Cerebellar cortex (tissue), 1 donor: ENCODE measurements at places on chromosomes 13 and 19.

- no peak for DNase-seq
Observed at GRCh38 chr19:33458171-33458633, 63.4 kb downstream of the PEPD start.

DNA sequence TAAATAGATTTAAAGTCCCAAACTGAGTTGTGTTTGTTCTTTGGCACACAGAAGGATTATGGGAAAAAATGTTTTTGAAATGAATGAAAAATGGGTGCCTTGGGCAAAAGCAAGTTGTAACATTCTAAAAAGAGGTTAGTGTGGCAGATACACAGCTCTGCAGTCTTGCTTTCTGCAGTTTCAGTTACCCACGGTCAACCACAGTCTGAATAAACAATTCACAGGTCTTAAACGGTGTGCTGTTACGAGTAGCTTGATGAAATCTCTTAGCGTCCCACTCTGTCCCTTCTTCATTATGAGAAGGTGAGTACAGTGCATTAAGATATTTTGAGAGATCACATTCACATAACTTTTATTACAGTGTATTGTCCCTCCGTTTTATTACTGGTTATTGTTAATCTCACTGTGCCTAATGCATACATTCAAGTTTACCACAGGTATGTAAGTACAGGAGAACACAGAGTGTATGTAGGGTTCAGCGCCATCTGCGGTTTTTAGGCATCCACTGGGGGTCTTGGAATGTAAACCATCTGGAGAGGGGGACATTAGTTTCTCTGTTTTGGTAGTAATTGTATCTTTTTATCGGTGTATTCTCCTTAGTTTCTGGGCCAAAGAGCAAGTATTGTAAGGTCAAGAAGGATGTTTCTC lies 8.1 kb downstream of the FARP1 start:
- no peak for DNase-seq

DNA sequence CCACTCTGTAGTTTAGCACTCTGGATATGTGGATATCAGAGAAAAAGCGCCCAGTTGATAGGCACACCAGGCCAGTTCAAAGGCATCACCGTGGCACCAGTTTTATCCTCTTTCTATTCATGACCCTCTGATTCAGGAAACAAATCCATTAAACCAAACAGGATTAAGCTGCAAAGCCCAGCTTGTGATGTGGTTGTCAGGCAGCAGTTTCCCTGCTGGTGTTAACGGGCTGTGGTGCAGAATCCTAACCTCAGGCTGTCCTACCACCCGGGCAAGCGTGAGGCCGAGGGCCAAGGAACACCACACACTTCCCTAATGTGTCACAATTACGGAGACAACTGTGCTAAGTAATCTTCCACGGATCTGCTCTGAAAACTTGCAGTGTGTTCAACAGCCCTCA lies 209.1 kb downstream of the OLFM4 start:
- DNase-seq = no peak

DNA sequence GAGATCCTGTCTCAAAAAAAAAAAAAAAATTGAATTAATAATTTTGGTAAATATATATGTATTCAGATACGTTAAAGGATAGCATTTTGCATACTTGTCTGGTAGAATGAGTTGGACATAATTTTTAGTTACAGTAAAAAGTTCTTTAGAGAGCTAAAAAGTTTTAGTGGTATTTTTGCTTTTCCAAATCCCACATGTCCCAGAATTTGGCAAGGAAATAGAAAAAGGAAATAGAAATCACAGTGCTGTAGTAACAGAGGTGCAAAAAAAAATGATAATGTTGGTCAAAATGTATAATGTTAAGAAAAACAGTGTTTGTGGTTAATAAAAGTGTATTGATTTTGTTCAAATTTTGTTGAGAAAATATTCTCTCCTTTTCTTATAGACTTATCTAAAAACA lies 96.8 kb downstream of the LRCH1 start:
- no peak for DNase-seq

DNA sequence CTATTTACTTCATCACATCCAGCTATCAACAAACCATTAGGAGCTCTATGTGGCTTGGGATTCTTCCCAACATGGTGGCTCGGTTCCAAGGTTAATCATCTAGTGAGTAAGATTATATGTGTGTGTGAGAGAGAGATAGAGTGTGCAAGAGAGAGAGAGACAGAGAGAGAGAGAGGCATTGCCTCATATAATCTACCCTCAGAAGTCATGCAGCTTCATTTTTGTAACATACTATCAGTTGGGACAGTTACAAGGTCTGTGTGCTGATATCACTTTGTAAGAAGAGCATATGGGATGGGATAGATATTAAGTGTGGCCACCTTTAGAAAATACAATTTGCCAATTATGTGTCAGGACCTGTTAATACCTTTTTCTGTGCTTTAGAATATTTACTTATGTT lies 104.1 kb downstream of the NDFIP2 start:
- DNase-seq = no peak

GRCh38 chr19:18274219-18274780 lies at the start of gene IQCN:
Gene IQCN (minus strand): TSS chr19:18274452. CDS start chr19:18269478, 4,974 bp downstream.
- DNase-seq = peak; percentile 66

DNA sequence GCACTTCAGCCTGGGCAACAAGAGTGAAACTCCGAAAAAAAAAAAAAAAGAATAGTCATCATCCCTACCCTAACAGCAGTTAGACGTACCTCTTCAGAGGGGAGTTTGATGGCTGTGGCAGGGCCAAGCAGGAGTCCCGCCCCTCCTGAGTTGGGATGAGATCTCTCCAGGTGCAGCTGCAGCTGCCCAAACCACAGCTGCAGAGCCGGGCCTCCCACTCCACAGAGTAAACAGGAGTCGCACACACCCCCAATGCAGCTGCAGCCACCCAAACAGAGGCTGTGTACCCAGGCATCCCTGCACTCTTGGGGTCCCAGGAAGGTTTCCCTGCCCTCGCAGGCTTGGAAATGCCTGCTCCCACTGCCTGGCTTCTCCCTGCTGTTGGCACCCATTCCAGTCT lies 17.4 kb upstream of the MLLT1 start:
- no peak for DNase-seq

DNA sequence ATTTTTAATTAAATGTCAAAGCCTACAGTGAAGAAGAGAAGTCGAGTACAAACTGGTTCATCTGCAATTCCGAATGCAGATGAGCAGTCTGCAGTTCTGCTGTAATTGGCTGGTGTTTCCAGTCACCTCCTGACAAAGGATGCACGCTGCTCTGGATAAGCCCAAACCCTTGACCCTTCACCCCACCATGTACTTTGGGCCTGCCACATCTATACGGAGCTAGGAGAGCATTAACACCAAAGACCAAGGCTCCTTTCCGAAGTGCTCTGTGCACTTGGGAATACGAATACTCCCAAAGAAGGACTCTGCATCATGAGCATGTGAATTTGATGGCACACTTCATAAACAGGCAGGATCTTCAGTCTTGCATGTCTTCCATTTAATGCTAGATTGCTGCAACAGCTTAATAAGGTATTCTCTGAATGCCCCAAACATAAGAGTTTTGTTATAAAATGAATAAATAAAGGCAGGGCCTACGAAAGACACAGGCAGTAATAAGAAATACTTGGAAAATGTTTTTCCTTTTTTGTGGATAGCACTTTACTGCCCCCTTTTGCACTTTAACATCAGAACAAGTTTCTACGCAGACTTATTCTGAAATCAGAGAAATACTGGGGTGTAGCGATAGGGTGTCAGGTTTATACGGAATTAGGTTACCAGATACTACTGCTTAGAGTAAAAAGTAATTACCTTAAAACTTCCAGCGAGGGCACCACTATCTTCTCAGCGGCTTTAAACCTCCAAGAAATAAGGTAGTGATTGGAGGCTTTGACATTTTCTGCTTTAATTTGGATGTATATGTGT lies 15.0 kb downstream of the EFNB2 start:
- DNase-seq = no peak

- DNase-seq = no peak
Observed at GRCh38 chr13:112143753-112144615, 77.0 kb downstream of the SOX1 start.

- peak; percentile 65 for DNase-seq
Observed at GRCh38 chr19:42252365-42253244, 2.3 kb downstream of the ERF start.

DNA sequence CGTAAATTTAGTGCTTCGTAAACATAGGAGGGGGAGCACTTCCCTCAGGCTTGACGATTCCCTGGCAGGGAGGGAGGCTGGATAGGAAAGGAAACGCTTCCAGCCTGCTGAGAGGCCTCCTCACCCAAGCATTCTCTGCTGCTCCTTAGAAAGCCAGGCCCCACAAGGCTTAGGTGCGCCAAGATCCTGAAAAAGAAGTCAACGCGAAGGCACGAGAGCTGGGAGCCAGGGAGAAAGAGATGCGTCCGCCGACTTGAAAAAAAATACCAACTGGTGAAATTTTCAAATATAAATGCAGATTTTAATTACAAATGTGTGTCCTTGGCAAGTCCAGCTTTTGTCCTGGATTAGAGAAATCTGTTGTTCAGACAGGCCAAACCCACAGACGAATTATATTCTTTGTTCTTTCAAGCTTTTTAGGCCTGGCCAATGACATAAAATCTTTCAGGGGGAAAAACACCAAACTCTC lies 64.0 kb downstream of the ALOX5AP start:
- no peak for DNase-seq

DNA sequence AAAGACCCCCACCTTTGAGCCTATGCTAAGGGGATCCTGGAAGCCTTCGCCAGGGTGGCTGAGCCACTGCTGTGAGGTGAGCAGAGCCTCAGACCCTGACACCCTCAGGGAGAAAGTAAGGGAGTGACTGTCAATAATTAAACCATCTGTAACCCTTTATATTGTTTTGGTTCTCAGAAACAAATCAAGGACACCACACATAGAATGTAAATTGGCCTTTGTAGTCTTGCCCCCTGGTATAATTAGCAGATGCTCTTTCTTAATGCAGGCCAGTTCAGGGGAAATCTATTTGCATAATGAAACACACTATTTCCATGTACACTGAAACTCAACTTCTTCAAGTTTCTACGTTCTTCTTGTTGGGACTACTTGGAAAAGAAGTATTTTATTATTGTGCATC lies 127.7 kb upstream of the EDNRB start:
- no peak for DNase-seq

DNA sequence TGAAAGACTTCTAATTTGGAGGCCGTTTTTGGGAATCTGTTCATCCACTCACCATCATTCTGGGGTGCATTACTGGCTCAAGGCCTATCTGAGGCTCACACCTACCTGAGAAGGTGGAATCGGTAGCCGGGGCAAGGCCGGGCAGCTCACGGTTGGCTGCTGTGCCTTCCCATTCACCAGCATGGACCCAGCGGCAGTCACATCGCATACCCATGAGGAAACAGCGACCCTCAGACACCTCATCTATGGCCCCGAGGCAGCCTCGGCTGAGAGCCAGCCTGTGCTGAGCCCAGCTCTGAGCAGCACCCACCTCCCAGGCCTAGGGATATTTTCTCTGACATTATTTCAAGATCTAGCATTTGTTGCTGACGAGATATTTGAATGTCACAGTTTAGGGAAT lies 130.5 kb downstream of the ATP11A start:
- DNase-seq = no peak

DNA sequence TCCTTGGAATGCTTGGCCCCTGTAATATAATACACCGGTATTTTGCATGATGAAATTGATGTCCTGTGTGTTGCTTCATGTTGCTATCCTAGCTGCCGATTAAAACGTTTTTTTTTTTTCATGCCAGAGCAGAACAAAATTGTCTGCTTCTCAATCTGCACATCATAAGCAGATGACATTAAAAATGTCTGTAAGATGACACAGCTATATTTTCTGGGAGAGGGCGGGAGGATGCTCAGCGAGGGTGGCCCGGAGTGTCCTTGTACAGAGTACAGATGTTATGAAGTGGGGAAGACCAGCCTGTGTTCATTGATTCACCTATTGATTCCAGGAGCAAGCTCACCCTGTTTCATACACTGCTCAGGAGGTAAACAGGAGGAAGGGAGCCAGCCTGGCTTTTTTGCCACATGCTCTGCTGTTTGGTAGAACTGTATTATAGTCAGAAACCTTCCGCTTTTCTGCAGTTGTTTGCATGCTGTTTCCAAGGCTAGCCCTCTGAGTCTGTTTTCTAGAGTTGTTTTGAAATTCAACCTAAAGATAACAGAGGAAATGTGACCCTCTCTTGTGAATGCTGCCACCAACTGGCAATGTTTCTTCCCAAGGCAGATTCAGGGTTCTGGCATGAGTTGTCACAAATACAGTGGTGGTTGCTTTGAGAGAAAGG lies 4.7 kb upstream of the IRS2 start:
- peak; percentile 57 for DNase-seq

GRCh38 chr19:6518145-6518911 lies 12.5 kb upstream of the TNFSF9 start:
- DNase-seq = no peak

GRCh38 chr19:46192992-46193650 lies 36.4 kb upstream of the IGFL1 start:
- no peak for DNase-seq

DNA sequence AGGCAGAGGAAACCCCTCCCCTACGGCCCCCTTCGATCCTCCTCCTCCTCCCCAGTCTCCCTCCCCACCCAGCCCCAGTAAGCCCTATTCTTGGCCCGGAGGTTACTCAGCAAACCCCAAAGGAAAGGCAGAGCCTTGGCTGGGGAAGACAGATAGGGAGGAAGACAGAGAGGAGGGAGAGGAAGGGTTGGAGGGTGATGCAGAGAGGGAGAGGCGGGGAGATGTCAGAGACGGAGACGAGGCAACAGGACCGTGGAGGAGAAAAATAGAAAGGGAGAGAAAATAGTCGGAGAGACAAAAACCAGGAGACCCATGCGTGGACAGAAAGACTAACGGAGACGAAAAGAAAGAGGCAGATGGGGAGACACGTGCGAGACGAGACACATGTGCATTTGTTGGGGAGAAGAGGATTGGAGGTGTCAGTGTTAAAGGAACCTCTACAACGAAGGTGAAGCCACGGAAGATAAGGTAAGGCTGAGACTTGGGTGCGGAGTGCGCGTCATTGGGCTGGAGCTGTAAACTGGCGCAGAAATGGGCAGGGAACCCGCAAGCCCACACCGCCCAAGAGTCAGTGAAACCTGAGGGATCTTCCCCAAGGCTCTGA lies 2.9 kb downstream of the TGFB1 start:
- no peak for DNase-seq

DNA sequence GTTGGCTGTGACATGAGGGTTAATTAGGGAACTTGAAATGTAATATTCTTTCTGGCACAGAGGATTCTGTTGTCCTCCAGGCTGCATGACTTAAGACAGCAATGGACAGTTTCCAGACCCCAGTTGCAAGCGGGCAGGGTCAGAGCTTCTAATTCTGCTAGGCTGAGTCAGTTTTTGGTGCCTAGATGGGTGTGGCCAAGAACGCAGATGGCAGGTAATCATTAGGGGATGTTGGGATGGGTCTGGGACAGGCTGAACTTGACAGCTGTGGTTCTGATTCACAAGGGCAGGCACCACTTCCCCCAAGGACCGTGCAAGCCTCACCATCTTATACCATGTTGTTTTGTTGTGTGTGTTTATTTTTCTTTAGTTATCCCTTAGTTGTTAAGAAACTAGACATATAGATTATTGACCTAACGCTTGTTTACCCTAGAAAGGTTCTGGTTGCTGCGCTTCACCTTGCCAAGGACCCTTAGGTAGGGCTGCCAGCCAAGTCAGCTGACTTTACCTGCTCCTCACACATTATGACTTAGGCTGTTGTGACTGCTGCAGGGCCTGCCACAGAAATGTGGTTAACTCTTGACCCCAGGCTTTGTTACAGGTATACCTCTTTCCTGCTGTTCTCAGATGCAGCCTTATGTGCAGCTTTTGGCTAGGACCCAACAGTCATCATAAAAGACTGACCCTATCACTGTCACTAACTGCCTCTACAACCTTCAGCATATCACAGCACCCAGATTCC lies 117.7 kb upstream of the KLF12 start:
- no peak for DNase-seq
